ENCODE measurements at places on chromosomes 12 and 14.
A peak's percentile ranks its signal among the peaks of the same experiment; 100 is the strongest.

- DNase-seq: no peak
These were observed 46.3 kb downstream of the PHETA1 start for GRCh38 chr12:111322336-111323250.

DNA sequence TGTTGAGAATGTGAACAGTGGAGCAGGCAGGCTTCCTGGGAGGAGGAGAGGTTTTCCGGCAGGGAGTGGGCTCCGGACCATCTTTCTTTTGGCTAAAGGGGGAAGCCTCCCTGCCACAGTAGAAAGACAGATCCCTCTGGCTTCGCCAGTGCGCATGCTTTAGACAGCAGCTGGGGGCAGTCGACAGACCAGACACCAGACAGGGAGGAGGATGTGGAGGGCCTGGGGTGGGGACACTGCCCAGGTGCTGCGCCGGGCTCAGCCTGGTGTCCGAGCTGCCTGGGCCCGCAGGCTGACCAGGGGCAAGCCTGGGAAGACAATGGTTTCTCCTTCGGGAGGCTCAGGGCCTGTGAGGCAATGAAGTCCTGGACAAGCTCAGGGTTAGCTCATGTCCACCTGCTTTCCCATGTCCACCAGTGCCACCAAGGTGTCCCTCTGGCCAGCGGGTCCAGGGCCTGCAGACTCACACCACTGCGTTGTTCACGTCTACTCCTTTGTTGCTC is 67.3 kb downstream of the PRIMA1 start:
- DNase-seq: no peak

GRCh38 chr12:52200086-52200780 is 8.4 kb upstream of the KRT80 start:
- DNase-seq: no peak

- DNase-seq: no peak
These were observed 1197.5 kb downstream of the LRFN5 start for GRCh38 chr14:42804141-42804540.

DNA sequence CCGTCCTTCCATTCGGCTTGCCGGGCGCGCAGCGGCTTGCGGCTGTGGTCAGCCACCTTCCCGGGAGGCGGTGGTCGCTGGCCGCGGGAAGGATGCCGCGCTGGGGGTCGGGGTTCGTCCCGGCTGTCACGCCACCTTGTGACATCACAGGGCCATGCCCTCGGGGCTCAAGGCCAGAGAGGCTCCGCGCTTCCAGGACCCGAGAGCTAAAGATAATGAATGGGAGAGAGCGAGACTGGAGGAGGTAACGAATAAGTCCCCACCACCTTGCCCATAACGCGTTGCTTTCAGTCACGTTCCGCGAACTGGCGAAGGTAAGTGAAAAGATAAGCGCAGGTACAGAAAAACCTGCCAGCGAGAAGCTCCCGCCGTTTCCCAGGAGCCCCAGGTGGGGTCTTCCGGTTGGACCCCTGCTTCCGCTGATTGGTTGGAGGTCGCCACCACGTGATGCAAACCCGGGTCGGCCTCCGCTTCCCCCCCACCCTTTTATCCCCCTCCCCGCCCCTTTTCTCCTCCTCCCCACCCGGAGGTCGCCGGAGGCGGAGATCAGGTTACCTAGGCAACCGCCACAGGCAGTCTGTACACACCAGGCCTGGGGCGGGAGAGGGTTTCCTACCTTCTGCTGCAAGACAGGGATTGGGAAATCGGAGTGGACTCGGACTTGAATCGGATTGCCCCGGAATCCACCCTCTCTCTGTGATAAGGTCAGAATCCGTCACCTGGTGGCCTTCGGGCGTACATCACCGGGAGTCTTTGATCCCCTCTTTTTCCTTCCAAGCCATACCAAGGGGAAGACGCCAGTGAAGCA is at the start of gene LRRC9:
Gene LRRC9 (plus strand): TSS at position 575 of the 808 bp plus-strand sequence.
- DNase-seq: no peak

- no peak for DNase-seq
These were observed 216.3 kb upstream of the FLRT2 start for GRCh38 chr14:85313560-85314207.

GRCh38 chr12:91413581-91414546 is 231.2 kb upstream of the DCN start:
- DNase-seq: no peak

DNA sequence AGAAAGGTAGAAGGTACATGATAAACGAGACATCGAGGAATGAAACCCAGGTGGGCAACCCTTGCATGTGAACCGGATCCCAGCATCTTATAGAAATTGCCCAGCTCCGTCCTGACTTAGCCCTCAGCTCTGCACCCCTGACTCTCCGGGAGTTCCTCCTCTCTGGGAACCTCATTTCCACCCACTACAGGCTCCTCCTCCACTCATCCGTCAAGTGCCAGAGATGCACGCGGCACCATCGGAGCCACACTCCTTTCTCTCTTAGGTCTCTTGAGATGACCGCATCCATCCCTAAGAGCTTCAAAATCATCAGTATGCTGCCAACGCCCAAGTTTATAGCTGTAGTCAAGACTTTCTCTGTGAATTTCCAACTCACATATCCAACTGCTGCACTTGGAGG is 84.7 kb downstream of the TTC7B start:
- DNase-seq: no peak

GRCh38 chr14:77018785-77019184 is 9.7 kb downstream of the IRF2BPL start:
- no peak for DNase-seq

GRCh38 chr12:84920331-84920730 is 7.7 kb upstream of the SLC6A15 start:
- DNase-seq: no peak

DNA sequence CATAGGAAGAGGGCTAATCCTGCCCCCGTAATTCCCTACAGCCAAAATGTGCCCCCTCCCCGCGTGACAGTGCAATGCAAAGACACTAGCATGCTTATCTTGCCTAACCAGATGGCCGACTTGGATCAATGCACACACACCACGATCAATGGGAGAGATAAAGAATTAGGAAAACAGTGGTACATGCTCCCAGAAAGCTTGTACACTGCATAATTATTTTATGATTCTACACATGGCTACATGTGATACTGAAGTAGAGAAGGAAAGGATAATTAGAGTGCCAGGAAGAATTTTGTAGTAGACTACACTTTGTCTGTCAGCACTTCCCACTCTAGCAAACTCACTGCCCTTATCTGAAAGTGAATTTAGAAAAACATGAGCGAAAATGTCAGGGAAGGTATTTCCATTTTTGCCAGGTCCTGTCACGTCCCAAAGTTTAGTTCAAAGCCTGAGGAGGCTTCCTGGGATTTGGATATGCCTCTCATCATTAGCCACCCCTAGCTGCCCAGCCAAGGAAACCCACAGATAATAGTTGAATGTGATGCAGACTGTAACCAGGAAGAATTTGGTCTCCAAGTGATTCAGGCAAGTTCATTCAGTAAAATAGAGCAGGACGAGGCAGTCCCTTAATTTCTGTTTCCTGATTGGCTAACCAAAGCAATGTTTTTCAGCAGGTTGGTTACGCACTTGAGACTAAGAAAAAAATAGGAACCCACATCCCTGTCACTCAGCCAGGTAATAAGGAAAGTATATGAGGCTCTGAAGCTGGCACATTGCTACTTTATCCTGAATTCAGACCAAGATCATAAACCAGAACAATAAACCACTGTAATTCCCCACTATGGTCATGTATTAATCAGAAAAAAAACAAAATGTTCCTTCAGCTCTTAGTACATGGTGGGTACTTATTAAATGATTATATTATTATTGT is 199.6 kb upstream of the OTX2 start:
- no peak for DNase-seq

GRCh38 chr12:67803278-67803993 is 154.9 kb downstream of the DYRK2 start:
- DNase-seq: no peak

DNA sequence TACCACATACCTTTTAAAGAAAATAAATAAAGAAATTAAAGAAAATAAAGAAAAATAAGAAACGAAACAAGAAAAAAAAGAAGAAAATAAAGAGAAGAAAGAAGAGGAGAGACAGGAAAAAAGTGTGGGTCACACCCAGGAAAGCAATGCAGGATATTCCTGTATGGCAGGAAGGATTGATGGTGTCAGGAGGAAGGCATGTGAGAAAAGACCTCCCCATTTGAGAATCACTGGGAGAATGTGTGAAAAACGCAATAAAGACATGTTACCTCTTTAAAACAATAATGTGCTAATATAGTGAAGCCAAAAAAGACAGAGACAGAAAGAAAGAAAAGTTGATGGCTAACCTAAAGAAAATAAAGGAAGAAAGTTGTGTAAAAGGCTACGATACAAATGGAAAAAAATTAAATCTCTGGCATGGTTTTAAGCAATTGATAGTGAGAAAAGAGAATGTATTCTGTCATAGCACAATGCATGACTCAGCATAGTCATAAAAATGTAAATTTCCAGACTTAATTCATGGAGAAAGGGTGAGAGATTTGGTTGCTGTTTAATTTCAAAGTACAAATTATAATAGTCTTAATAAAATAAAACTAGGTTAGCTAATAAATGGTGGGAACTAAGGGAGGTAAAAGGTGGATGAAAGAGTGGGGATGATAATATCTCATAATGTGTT is 24.3 kb upstream of the FOXG1 start:
- DNase-seq: no peak

GRCh38 chr14:58861586-58861985 is 223.8 kb downstream of the DACT1 start:
- no peak for DNase-seq

- DNase-seq: no peak
These were observed 1241.2 kb upstream of the FLRT2 start for GRCh38 chr14:84288781-84289180.

DNA sequence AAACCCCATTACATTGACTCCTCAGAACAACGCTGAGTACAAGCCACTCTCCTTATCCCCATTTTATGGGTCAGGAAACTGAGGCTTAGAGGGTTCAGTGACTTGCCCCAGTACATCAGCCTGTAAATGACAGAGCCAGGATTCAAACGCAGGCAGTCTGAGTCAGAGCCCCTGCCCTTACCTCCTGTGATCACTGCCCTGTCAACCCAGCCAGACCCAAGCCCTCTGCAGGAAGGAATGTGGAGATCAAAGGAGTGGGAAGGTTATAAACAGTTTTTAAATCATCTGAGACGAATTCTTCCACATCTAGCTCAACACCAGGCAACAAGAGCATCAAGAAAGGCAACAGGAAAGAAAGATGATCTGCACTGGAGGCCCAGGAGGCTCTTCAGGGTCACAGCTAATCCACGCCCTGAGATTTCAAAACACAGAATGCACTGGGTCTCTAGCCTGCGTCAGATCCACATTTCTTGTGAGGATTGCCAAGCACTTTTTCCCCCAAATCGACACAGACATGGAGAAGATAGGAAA is 38.5 kb downstream of the SPTB start:
- DNase-seq: no peak

GRCh38 chr12:114678718-114679117 is 5.3 kb downstream of the TBX3 start:
- DNase-seq: no peak

DNA sequence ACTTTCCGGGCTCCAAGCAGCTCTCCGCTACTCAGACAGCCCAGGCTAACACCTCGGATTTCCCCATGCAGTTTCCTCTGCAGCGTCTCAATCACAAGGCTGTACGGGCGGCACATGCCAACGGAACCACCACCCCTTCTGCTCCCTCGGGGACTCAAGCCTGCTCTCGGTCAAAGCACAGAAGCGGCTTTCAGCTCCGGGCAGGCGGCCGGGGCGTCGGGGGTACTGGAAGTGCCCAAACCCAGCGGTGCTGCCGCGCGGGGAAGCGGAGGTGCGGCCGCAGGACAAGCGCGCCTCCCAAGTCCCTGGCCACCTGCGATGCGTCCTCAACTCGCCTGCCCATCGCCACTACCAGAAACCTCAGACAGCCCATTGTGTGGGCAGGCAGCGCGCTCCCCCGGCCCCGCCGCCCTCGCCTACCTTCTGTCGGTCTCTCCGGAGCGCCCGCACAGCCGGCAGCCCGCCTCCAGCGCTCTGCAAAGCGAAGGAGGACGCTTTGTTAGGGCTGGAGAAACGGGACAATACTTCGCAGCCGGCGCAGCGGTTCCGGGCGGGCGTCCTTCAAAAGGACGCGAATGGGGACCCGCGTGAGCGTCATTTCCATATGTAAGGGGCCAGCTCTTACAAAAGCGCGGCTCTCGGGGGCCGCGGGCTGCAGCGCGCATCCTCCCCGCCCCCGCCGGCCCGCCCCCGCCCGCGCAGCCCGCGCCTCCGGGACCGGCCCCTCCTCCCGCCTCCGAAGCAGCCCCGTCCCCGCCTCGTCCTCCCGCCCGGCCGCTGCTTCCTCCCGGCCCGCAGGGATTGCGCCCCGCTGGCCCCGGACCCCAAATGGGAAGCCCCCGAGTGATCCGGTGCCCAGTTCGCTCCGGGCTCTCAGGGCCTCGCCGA is 674 bp downstream of the NIN start:
- peak; percentile 61 for DNase-seq

DNA sequence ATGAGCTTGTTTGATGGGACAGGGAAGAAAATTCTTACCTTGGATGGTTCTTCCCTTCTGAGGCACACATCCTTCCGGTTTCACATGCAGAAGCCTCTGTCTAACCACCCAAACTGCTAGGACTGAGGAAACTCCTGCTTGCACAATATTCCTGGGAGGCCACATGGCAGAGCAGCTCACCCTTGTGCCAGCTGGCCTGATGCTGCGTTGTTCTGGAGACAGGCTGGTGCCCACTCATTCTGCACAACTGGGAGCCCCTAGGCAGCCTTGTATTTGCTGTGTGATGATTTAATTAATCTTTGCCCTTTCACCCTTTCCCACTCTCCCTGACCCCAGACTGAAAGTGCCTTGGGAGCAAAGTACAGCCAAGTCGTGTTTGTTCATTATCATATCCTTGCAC is 130.8 kb downstream of the RTN1 start:
- no peak for DNase-seq

DNA sequence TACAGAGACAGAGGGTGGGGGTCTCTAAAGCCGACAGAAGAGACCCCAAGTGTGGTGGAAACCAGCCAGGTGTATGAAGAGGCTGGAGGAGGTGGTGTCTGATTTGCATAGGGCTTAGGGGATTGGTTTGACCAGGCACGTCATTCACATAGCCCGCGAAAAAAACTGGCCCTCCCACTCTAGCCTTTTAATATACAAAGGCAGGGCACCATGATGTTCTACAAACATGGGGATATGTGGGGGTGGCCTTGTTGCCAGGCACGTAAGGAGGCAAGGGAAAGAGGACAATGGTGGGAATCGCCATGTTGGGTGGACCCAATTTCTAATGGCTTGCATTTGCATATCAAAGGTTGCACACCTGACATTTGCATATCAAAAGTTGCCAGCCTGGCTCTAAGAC is 13.2 kb downstream of the LALBA start:
- no peak for DNase-seq

DNA sequence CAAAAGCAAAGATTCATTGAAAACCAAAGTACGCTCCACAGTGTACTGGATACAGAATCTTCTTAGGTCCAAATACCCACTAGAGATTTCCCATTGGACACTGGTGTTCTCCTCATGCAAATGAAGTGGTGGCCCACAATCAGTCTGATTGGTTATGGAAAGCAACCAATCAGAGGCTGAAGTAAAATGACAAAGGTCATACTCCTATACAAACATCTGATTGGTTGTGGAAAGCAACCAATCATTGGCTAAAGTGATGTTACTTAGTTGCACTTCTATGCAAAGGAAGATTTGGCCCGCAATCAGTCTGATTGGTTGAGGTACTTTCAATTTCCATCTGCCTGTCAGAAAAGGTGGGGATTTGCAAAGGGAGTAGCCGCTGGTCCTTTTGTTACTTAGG is 1.3 kb upstream of the WASHC3 start:
- no peak for DNase-seq

- DNase-seq: peak; percentile 74
These were observed 14.1 kb upstream of the NUMB start for GRCh38 chr14:73472185-73473114.

GRCh38 chr14:65238456-65238855 is 136.1 kb upstream of the MAX start:
- DNase-seq: no peak

GRCh38 chr12:2336409-2336829 is 283.6 kb downstream of the CACNA1C start:
- no peak for DNase-seq

All from T-cell (primary cell).